NCI-H1105 (cell line): ENCODE measurements at places on chromosomes 16 and 17.

GRCh38 chr17:42748908-42749798 is 4.3 kb upstream of the EZH1 start:
- no peak for DNase-seq

GRCh38 chr16:49675413-49675812 is 180.5 kb downstream of the ZNF423 start:
- no peak for DNase-seq

DNA sequence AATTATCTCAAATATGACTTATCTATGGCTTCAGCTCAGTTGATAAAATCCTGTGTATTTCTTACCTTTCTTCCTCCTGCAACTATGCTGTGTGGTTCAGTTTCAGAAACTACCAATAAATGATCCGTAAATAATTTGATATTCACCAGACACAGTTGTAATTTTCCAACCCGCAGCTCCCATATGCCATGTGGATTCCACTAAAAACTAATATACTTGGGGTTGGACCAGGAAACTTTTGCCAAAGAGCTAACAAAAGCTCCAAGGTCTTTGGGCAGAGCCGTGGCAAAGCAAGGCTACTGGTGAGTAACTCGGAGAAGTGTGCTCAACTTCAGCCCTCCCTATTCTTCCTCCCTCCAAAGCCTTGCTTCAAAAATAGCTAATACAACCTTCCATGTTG is 2.3 kb upstream of the CHST6 start:
- DNase-seq: no peak

DNA sequence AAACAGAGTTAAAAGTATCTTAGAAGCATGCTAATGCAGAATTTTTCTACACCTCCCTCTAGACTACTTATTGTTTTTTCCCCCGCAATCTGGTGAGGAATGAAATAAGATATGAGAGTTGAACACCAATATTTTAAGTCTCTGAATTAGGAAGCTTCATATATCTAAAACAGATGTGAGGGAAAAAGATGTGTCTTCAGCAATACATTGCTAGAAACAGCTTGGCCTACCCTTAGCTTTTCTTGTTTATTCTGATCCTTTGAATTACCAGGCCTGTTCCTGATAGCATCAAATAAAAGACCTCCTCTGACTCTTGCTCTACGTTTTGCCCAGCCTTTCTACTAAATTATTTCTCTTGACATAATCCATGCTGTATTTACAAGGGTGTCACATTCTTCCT is 221.8 kb downstream of the CDH11 start:
- DNase-seq: no peak

DNA sequence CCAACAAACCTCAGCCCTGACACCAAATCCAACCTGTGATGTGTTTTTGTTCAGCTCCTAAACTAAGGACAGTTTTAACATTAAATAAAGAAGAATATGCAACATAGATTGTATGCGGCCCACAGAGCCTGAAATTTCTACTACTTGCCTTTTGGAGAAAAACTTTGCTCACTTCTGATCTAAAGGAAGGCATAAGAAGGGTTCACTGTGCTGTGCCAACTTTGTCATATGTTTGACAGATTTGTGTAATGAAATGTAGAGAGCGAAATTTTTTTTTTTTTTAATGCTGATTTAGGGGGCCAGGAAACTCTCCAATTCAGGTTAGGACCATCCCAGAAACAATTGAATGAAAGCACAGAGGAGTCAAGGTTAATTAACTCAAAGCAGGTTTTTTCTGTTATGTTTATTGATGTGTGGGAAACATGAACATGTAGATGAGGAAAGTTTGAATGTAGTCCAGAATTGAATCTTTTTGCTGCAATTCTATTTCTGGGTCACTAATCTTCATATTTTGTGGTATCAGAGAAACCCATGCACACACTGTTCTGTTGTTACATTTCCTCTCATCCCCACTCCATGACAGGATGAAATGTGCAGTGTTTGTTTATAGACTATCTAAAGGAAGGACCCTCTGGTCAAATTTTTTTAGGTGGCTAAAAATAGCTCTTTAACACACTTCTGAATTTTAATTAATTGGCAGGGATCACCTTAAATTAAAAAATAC is 71.5 kb downstream of the TAOK1 start:
- no peak for DNase-seq

GRCh38 chr17:80797741-80798594 is 193.7 kb upstream of the CHMP6 start:
- DNase-seq: no peak

GRCh38 chr16:48619979-48620378 is 10.0 kb upstream of the N4BP1 start:
- no peak for DNase-seq

DNA sequence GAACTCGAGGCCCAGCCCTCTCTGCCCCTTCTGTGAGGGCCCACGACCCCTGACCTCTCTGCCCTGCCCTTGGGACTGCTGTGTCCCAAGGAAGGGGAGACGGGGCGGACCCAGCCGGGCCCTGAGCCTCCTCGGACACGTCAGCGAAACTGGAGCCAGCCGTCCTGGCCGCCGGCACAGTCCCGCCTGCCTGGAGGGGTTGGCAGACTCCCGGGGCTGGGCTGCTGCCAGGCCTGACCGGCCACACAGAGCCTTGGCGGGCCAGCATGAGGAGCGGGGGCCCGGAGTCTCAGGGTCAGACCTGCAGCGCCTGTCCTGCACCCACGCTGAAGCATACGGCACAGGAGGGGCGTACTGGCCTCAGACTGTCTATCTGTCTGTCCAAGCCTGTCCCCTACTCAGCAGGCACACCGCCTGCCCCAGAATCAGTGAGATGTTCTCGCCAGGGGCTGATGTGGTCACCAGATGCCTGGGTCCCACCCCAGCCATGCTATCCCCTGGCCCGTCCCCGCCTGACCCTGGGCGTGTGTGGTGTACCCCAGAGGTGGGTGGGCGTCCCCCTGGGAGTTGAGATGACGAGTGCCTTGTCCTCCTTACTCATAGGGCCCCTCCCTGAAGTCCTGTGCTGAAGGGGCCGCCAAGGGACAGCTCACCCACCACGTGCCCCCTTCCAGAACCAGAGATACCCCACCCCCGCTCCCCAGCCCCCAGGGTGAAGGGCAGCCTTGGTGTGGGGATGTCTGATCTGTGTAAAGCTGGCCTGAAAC is 4.7 kb downstream of the VASN start:
- no peak for DNase-seq

DNA sequence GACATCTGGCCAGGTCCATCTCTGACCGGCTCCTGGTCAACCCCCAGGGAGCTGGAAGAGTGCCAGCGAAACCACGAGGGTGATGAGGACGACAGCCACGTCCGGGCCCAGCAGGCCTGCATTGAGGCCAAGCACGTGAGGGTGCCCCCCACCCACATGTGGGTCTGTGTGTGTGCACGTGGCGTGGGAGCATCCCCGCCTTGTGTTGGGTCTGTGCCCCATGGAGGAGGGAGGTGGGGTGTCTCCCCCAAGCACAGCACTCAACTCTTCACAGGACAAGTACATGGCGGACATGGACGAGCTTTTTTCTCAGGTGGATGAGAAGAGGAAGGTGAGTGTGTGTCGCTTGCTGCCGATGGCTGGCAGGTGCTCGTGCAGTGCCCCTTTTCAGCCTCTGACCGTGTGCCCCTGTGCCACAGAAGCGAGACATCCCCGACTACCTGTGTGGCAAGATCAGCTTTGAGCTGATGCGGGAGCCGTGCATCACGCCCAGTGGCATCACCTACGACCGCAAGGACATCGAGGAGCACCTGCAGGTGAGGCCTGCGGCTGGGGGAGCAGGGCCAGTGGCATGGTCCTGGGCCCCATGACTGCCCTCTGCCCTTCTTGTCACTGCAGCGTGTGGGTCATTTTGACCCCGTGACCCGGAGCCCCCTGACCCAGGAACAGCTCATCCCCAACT is 1.7 kb downstream of the STUB1 start:
- DNase-seq: no peak

GRCh38 chr16:47395733-47396498 is 64.9 kb downstream of the ITFG1 start:
- DNase-seq: no peak

GRCh38 chr16:85396879-85397871 is 215.9 kb upstream of the GSE1 start:
- DNase-seq: no peak

DNA sequence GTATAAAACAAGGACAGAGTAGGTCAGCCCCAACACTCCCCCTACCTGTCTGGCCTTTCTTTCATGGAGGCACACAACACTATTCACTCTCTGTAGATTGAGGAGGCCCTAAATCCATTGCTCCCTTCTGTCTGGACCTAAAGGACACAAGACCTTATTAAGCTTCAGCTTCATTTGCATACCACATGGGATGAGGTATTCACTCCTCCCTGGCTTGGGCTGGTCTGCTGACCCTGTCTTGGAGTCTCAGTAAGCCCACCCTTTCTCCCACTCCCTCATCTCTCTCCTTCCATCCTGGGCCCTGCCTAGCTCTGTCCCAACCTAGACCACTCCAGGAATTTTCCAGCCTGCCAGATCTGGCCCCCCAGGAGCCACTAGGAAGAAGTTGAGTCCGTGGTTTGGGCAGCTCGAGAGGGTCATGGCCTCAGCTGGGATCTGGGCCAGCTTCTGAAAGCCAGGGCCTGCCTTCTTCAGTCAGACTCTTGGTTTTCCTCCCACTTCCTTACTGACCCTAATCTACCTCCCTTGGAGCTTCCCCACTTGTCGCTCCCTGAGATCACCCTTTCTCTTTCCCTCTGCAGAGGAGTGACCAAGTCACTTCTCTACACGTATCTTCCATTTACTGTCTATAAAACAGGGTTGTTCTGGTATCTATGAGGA is 6.5 kb upstream of the LLGL1 start:
- DNase-seq: no peak

- DNase-seq: no peak
Measured at GRCh38 chr17:1043601-1044251, 46.8 kb downstream of the TIMM22 start.

- no peak for DNase-seq
Measured at GRCh38 chr16:64627288-64627687, 494.6 kb downstream of the CDH11 start.

- DNase-seq: no peak
Measured at GRCh38 chr17:28370035-28370743, at the start of gene VTN. Gene VTN (minus strand): TSS chr17:28370307. CDS start chr17:28370203, 104 bp downstream.

DNA sequence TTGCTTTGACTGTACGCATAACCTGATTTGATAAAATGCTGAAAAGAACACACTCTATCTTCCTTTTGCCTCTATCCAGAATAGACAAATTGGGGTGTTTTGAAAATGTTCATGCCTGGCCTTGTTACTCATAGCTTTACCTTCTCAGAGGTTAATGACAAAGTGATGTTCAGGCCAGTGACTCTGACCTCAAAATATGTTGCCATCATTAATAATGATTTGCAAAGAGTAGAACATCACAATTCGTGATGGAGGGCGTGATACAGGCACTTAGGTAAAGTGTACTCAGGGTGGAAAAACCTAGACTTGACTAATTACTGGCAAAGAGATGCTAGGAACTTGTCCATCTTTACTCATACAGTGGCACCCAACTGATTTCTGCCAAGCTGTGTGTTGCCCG is 656.6 kb upstream of the SOX9 start:
- no peak for DNase-seq

- no peak for DNase-seq
Measured at GRCh38 chr17:7101531-7101930, 13.1 kb downstream of the ASGR2 start.

DNA sequence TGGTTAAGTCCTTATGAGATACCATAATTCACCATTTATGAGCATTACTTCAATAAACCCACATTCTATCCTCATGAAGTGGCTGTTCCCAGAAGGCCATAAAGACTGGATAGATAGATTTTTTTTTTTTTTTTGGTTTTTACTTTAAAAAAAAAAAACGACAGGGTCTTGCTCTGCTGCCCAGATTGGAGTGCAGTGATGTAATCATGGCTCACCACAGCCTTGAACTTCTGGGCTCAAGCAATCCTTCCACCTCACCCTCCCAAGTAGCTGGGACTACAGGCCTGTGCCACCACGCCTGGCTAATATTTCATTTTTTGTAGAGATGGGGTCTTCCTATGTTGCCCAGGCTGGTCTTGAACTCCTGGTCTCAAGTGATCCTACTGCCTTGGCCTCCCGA is 102.3 kb downstream of the XYLT1 start:
- no peak for DNase-seq

DNA sequence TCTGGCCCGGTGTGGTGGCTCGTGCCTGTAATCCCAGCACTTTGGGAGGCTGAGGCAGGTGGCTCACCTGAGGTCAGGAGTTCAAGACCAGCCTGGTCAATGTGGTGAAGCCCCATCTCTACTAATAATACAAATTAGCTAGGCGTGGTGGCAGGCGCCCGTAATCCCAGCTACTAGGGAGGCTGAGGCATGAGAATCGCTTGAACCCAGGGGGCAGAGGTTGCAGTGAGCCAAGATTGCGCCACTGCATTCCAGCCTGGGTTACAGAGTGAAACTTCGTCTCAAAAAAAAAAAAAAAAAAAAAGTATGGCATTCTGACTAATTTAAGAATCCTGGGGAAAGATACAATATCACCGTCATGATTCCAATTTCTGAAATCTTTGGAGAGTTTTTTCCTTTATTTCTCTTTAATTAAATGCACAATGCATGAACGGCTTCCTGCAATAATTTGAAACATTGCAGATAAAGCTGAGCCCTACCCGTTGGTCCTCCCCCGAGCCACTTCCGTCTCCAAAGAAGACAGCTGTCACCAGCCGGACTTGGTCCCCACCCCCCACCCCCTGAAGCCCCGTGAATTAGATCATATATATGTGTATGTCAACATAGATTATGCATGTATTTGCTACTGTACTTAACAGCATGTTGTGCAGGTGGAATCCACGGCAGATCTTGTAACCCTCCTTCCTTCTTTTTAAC is 142.6 kb upstream of the PLCG2 start:
- no peak for DNase-seq

- DNase-seq: no peak
Measured at GRCh38 chr16:75376475-75377161, 56.7 kb downstream of the CFDP1 start.

- peak; percentile 66 for DNase-seq
Measured at GRCh38 chr16:14013571-14014283, 57.4 kb upstream of the MRTFB start.

- no peak for DNase-seq
Measured at GRCh38 chr17:76994237-76994637, 126.0 kb downstream of the MGAT5B start.

DNA sequence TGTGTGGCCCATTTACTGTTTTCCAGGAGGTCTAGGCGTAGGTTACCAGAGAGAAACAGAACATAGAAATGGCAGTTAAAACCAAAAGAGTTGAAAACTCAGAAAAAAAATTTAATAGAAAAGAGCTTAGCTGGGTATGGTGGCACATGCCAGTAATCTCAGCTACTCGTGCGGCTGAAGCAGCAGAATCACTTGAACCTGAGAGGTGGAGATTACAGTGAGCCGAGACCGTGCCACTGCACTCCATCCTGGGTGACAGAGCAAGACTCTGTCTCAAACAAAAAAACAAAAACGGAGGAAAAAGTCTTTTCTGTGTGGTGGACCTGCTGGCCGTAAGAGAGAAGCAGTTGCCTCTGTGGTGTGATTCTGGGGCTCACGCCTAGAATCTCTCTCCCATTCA is 35.8 kb downstream of the MRTFB start:
- DNase-seq: no peak

- DNase-seq: no peak
Measured at GRCh38 chr17:72618001-72618509, 474.4 kb downstream of the SLC39A11 start.
